ENCODE measurements at places on chromosomes 11 and 22.

GRCh38 chr11:82864268-82864667 is 36.0 kb downstream of the PRCP start:
- DNase-seq, result no peak

- no peak for DNase-seq
These were observed 101.0 kb downstream of the PDE2A start for GRCh38 chr11:72573072-72573854.

- DNase-seq, result no peak
These were observed 21.7 kb upstream of the PDGFB start for GRCh38 chr22:39266398-39267030.

GRCh38 chr11:61082062-61082870 is 20.0 kb upstream of the CD5 start:
- DNase-seq, result no peak

DNA sequence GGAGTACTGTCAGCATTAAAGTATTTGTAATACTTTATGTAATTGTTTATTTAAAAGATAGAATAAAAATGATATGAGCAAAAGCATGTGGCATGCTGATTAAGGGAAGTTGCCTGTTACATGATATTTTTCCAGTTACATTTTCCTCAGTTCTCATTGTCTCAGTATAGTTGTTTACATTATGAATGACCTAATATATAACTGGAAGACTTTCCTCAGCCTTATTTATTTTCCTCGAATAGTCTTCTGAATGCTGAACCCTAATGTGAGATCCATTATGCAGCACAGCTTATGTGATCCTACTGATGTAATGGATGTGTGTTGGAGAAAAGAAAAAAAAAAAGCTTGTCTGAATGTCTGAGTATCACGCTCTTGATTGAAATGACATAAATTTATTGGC is 95.5 kb downstream of the LUZP2 start:
- no peak for DNase-seq
